Stimulated activated CD8-positive, alpha-beta memory T cell treated with anti-CD3 and anti-CD28 coated beads, Interleukin-12 subunit alpha, Interleukin-12 subunit beta, amount 100 ng/mL, for 1 hour (primary cell): ENCODE measurements at places on chromosomes 12 and 14.

DNA sequence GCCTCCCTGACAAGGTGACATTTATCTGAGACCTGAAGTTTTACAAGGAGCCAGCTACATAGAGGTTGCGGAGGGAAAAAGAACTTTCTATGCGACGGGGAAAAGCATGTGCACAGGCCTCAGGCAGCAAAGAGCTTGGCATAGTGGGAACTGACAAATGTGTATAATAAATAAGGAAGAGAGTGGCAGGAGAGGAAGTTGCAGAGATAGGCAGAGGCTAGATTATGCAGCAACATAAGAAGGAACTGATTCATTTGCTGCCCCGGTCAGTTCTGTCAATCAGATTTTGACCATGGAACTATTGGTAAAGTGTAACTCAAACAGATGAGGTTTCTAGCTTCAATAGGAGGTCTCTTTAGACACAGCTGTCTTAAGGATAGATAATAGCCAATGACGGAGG lies 33.7 kb upstream of the RIC8B start:
- no peak for DNase-seq

GRCh38 chr12:23631786-23632377 lies 317.6 kb downstream of the SOX5 start:
- no peak for DNase-seq

DNA sequence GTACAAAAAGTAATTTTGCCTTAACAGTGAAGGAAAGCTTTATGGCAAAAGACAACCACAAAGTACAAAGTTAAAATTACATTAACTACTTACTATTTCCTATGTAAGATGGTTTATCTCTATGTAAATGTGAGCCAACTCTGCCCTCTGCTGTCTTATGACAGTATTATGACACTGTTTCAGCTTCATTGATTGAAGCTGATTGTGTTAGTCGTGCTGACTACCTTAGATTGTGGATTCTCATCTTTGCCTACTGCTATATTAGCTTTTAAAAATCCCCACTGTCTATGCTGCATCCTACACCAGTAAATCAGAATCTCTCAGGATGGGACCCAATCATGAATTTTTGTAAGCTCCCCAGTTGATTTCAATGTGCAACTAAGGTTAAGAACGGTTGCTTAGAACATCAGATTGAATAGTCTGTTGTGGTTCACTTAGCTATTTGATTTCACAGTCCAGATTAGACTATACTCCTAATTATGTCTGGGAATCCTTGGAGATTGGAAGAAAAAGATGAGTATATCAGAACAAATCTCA lies 12.2 kb upstream of the SPTB start:
- peak; percentile 7 for DNase-seq

- no peak for DNase-seq
These were observed 43.5 kb downstream of the SYNE2 start for GRCh38 chr14:63896278-63896720.

- no peak for DNase-seq
These were observed 304.4 kb downstream of the DUSP6 start for GRCh38 chr12:89047856-89048418.

DNA sequence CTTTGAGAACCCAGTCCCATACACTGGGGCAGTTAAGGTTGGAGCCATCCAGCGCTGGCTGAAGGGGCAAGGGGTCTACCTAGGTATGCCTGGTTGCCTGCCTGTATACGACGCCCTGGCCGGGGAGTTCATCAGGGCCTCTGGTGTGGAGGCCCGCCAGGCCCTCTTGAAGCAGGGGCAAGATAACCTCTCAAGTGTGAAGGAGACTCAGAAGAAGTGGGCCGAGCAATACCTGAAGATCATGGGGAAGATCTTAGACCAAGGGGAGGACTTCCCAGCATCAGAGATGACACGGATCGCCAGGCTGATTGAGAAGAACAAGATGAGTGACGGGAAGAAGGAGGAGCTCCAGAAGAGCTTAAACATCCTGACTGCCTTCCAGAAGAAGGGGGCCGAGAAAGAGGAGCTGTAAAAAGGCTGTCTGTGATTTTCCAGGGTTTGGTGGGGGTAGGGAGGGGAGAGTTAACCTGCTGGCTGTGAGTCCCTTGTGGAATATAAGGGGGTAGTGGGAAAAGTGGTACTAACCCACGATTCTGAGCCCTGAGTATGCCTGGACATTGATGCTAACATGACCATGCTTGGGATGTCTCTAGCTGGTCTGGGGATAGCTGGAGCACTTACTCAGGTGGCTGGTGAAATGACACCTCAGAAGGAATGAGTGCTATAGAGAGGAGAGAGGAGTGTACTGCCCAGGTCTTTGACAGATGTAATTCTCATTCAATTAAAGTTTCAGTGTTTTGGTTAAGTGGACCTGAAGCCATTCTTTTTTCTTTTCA lies 9.2 kb downstream of the ERP29 start:
- DNase-seq, result no peak

DNA sequence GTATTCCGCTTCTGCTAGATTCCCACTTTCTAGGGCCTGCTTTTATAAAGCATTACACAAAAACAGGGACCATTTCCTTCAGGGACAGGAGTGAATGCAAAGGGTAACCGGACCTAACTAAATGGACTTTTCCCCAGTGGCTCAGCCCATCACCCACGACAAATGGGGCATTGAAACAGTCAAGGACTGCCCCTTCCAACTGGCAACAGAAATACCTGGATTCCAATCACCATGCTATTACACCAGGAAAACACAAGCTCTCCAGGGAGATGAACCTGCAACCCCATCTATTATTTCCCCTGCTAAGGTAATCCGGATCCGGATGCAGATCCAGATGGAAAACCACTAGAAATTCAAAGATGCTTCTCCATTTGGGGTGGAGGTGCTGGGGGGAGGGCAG lies 1.0 kb downstream of the MPHOSPH9 start:
- no peak for DNase-seq

DNA sequence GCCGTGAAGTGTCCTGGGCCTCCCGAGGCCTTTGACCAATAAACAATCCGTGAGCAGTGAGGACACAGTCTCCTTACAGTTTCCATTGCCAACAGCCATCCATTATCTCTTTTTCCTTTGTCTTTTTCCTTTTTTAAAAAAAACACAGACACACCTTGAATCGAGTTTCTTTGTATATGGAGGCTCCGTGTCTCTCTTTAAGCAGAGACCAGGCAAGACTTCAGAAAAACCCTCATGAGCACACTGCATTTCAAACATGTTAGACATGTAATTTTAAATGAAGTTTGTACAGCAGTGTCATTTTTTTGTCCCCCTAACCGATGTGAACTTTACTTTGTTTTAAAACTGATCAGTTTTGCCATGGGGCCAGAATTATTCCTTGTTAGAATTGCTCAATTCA lies 111.1 kb downstream of the SPTSSA start:
- DNase-seq, result no peak

GRCh38 chr12:86530996-86531655 lies 274.9 kb upstream of the MGAT4C start:
- no peak for DNase-seq
